A549 treated with GW870086 at 1 μM for 4 hours (cell line): ENCODE measurements at places on chromosomes 5 and 9. TPM values are rescaled to one million over a fixed set of nuclear protein-coding genes. Genes with fewer than 3 reads are reported as not detected.

FBLL1 gene
- total RNA-seq, result 0.10 to 0.19 TPM (median 0.11 TPM) in 3 of 5 replicates, not detected in the others

NOL8 gene
- total RNA-seq, result 29.5 to 31.0 TPM (median 30.0 TPM) in 5 replicates

SH3PXD2B gene
- 13.7 to 20.7 TPM (median 18.4 TPM) in 5 replicates for total RNA-seq

MEF2C gene
- 0.02 to 0.09 TPM in 2 of 5 replicates, not detected in the others for total RNA-seq
